ENCODE measurements at places on chromosomes 12 and 14.

DNA sequence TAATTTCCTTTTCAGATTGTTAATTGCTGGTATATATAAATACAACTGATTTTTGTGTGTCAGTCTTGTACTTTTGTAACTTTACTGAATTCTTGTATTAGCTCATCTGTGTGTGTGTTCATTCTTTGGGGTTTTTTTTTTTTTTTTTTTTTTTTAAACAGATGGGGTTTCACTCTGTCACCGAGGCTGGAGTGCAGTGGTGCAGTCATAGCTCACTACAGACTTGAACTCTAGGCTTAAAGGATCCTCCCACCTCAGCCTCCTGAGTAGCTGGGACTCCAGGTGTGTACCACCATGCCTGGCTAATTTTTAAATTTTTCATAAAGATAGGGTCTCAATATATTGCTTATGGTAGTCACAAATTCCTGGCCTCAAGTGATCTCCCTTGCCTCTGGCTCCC lies 68.0 kb downstream of the WNK1 start:
- DNase-seq = no peak

DNA sequence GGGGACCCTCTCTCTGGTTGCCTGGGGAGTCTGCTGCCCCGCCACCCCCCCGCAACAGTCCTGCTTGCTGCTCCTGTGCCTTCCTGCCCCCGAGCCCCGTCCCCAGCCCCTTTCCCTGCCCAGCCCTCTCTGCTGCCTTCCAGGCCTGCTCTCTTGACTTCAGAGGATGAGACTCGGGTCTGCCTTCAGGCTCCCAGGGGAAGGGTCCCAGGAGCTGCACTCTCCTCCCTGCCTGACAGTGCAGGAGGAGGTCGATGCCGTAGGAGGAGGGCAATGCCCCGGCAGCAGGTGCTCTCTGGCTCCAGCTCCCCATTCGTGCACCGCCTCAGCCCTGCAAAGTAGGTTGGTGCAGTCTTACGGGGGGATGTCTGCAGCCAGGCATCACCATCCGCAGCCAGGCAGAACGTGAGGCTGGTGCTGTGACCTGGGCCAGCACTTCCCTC lies 185.1 kb upstream of the C14orf180 start:
- DNase-seq = no peak

DNA sequence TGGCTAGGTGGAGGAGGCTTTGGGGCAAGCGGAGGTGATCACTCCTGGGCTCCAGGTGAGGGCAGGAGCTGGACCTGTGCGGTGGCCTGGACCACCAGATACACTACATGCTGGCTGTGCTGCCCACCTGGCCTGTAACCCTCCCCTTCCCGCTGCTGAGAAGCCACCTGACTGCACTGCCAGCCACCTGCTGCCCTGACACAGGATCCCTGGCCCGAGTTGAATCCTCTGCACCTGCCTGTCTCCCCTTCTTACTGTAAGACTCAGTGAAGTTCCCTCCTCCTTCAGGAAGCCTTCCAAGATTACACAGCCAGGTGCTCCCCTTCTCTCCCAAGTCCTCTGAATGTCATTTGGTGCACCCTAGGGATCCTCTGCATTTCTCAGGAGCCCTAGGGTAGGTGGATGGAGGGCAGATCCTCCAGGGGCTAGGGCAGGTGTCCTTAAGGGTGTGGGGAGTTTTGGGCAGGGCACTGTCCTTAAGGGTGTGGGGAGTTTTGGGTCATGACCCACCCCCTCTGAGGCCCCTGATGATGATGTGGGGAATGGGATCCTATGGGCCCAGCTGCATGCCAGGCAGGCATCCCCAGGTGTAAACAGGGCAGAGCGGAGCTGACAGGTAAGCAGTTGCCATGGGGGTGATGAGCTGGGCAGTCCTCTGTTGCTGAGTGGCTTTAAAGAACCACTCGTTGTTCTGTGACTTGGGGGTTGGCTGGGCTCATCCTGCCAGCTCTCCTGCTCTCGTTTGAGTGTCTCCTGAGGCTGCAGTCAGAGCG lies 6.7 kb upstream of the MTA1 start:
- no peak for DNase-seq

- no peak for DNase-seq
These were observed 33.4 kb upstream of the TXNRD1 start for GRCh38 chr12:104182144-104182543.

DNA sequence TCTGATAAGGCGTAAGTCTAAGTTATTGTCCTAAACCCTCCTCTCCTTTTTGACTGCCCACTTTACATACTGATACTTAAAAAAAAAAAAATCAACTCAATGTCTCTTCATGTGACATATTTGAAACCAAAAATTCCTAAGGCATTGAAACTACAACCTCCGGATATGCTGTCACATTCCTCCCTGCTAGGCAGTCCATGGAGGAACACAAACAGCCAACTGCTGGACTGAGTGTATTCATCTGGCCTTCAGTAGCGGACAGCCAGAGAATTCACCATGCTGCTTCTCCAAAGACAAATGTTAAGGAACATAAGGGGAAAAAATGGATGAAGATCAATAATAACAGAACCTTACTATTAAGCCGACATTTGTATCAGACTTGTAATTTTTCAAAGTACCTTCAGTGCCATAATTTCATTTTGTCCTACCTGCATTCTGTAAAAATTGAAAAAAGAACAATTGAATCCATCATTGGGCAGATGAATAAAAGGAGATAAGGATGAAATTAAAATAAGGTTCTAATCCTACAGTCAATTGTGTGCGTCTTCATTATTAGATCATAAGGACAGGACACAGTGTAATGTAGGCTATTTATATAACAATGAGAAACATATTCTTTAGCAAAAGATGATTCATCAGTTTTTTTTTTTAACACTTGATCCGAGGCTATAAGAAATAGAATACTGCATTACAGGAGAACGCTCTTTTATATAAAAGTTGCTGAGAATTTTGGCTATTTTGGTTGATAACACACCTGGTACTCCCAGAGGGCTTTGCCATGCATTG lies 12.2 kb downstream of the RERG start:
- no peak for DNase-seq

GRCh38 chr12:65829716-65830115 lies 5.4 kb downstream of the HMGA2 start:
- DNase-seq = no peak

DNA sequence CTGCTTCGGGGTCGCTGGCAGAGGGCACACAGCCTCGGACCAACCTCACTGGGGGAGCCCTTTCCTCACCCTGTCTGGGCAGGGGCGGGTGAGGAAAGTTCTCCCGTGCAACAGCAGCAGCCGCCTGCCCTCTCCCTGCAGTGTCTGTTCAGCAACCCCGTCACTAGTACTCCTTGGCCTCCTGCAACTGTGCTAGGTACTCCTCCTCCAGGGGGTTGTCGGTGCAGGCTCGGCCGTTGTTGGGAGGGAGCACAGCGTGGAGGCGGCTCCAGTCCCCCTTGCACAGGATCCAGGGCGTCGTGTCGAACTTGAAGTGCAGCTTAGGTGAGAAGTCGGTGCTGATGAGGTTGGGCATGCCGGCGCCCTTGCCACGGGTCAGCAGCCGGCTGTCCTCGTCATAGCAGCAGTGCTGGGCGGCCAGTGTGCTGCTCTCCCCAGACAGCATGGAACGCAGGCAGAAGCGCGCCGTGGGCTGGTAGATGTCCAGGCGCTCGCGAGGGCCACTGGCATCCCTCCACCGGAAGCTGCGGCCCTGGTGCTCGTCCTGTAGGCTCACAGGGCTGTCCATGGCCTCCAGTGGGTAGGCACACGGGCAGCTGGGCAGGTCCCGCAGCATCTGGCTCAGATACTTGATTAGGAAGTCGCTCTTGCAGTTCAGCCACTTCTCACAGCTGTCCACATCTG lies 17.7 kb downstream of the AHSA1 start:
- no peak for DNase-seq

DNA sequence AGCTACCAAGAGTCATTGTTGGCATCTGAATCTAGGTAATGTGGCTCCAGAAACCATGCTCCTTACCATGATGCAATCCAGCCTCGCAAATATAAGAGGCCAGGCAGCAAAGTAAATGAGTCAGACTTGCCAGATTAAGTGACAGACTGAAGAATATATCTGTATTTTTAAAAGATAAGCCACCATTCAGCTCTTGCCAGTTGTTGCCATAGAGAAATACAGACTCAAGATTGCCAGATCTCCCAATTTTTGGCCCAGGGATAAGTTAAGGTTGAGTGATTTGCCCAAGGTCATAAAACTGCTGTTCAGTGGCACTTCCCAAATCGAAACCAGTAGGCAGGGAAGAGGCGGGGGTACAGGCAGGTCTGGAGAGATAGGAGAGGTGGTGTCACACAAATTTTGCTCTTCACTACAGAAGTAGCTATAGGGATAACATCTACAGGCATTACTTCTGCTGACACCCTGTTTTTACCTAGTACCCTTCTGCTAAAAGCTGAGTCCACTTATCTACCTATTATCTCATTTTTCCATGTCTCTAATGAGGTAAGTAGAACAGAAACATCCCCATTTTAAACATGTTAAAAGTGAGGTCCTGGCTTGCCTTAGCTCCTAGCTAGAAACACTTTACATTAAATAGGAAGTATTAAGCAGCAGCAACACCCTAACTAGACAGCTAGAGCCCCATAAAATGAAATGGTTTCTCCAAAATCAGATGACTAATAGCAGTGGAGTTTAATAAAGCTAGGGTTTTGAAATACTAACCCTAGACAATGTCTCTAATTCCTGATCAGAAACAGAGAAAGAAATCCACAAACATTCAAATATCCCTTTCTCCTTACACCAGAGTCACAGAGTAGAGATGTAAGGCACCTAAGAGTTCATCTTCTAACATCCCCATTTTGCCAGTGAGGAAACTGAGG lies 19.5 kb downstream of the DCAF5 start:
- DNase-seq = no peak

GRCh38 chr14:59534361-59534987 lies 42.1 kb downstream of the CCDC175 start:
- DNase-seq = no peak

GRCh38 chr12:57112492-57113294 lies 1.5 kb upstream of the STAT6 start:
- no peak for DNase-seq

- DNase-seq = no peak
These were observed at the start of gene TMEM132C for GRCh38 chr12:128267131-128267622. TSS of gene TMEM132C (plus strand) at chr12:128267170. CDS start at chr12:128267403, 233 bp downstream.

DNA sequence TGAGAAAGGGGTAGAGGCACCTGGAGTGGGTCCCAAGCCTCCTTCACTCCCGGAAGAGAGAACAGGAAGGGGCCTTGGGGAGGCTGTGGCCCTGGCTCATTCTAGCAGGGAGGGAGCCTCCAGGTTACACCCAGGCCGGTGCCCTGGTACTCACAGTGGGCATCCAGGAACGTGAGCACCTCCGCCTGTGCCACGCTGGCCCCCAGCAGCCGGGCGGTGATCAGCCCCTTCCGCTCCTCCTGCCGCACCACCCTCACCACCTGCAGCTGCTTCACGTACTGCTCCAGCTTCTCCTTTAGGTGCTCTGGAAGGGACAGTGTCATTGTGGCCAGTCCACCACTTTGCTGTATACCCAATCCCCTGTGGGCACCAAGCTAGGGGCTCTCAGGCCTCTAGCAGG lies 18.8 kb upstream of the CELA1 start:
- DNase-seq = no peak

GRCh38 chr12:88854260-88854659 lies 274.0 kb upstream of the KITLG start:
- no peak for DNase-seq

DNA sequence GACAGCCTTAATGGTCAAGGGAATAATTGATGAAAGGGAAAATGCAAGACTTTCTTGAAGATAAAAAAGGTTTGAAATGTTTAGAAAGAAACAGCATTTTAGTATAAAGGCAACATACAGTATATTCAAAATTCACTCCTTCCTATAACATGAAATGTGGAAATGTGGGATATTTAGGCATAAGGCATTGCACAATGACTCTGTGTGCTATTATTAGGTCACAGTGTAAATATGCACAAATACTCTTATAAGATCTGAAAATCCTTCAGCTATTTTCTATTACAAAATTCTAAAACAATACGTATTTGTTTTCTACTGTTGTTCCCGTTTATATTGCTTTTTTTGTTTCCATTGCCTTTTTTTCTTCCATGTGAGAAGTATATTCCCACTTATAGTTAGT lies 127.7 kb downstream of the SLC16A7 start:
- DNase-seq = no peak

GRCh38 chr14:56487090-56487667 lies 92.4 kb upstream of the TMEM260 start:
- DNase-seq = no peak

DNA sequence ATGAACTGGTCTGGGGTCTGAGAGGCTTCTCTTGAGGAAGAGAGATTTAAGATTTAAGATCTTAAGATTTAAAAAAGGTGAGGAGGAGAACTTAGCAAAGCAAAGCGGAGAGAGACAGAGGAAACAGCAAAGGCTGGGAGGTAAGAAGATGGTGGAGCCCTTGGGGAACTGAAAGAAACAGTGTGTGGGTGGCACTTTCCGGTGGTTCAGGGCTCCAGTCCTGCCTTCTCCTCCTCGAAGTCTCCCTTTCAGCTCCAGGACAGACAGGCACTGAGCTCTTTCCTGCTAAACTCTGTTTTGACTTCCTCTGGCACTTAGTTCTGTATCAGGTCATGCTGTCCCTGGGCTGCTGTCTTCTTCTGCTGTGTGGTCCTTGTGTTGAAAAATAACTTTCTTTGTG lies 298.7 kb upstream of the SRRM4 start:
- DNase-seq = no peak

DNA sequence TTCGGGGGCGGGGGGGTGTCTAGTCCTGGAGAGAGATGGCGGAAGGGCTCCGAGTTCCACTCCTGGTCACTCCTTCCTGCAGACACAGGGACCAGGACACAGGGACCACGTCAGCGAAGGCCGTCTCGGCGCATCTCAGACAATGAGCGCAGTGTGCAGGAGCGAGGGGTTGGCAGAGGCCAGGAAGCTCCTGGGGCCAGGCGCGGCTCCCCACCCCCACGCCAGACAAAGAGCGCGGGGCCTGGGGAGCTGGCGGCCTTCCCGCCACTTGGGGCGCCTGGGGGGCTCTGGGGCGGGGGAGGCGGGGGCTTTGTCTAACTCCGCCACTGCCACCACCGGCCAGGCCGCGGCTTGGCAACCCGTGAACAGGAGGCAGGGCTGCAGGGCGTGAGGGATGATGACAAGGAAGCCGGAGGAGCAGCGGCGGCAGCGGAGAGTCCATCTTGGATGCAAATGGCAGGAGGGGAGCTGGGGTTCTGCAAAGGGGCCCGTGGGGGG lies 2.2 kb downstream of the CDK2AP1 start:
- peak; percentile 43 for DNase-seq

GRCh38 chr14:102452302-102452701 lies 57.3 kb downstream of the ANKRD9 start:
- no peak for DNase-seq

DNA sequence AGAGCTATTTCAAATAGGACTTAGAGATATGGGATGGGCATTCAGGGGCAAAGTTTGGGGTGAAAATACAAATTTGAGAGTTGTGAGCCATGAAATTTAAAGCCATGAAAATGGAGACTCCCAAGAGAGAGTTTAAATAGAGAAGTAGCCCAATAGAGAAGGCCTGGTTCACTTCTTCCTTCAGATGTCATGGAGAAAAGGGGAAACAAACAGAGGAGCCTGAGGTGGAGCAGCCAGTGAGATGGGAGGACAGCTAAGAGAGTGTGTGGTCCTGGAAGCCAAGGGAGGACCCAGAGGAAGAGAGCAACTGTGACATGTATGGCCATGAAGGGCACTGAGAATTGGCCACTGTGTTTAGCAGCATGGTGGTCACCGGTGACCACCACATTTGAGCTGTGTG lies 12.3 kb upstream of the DYNLL1 start:
- DNase-seq = no peak
